Bone marrow (tissue), 2 donors: ENCODE measurements at places on chromosomes 13 and 19.

DNA sequence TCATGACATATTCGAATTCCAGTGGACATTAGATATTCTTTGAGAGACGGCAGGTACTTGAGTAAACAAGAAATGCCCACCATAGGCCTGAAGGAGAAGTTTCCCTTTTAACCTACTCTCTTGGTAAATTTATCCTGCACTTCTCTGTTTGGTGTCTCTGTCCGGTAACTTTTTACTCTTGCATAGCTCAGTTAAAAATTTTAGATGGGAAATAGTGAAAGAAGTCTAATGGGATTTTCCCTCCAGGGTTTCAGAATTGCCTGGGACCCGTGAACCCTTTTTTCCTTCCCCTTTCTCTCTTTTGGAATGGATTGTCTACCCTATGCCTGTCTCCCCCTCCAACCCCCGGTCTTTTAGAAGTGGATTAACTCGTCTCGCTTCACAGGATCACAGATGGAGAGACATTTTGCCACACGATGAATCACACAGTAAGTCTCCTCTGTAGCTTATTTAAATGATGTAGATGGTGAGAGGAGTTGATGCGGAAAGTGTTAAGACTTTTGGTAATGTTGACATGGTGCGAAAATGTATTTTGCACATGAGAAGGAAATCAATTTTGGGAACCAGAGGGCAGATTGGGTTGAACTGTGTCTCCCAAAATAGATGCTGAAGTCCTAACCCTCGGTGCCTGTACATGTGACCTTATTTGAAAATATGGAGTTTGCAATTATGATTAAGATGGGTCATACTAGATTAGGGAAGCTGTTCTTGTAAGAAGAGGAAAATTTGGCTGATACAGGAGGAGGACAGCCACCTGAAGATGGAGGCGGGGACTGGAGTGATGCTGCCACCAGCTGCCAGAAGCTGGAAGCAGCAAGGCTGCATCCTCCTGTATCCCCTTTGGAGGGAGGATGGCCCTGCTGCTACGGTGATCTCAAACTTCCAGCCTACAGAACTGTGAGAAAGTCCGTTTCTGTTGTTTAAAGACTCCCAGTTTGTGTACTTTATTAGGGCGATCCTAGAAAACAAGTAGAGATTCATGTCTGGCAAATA, 711 bp upstream of the MIPEP start:
- DNase-seq, result no peak

DNA sequence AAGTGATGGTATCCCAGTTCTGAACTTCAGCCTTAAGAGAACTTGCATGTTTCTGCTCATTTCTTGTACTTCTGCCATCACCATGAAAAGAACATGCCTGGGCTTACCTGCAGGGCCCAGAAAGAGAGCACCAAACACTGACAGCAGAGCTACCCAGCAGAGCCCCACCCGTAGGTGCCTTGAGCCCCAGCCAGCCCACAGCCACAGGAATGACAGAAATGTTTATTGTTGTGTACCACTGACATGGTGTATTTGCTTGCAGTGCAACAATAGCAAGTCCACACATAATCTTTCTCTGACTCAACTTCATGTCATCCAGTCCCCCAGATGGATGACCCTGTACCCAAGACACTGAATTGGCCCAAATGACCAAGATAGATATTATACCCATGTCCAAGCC, 195.2 kb downstream of the TSHZ3 start:
- no peak for DNase-seq

DNA sequence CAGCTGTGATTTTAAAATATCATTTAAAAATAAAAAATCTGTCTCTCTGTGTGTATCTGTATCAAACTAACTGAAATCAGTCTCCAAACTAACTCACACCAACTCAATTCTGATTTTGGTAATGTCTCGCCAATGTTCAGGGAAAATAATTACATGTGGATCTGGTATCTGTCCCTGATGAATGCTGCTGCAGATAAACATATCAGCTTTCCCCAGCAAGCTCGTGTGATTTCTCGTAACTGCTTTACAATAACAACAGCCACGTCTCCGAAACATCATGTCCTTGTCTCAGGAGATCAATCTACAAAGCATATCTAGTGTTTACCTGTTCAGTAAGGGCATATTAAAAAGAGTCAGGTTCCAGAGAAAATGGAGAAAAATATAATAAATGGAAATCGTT, 129.0 kb downstream of the IRS2 start:
- DNase-seq, result no peak

GRCh38 chr19:17540174-17540573, 15.3 kb upstream of the COLGALT1 start:
- DNase-seq, result no peak

DNA sequence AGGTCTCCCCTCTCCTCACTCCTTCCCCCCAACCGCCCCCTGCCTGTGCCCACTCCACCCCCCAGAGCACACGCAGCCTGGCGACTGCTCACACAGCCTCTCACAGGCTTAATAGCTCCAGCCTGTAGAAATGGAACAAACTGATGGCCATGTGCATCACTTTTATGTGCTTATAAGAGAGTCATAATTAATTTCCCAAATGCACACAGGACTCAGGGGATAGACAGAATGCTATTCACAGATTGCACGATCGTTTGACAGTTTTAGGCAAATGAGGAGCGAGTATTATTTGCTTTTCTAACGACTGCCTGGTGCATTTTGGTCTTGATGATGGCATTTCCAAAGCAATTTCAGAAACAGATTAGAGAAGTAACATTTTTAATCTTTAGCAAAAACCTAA, 97.7 kb upstream of the VSTM2B start:
- DNase-seq, result no peak

DNA sequence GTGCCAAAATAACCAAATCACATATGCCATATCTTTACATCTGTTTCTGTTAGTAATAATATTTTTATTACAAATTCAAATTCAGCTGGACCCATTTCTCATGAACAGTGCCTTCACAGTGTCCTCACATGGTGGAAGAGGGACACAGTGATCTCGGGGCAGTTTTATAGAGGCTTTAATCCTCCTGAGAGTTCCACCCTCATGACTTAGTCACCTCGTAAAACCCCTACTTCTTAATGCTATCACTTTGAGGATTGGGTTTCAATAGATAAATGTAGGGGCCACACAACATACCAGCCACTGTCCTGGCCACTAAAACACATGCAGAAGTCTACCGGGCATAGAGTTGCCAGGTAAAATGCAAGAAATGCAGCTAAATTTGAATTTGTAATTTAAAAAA, 201.5 kb downstream of the MYO16 start:
- no peak for DNase-seq

GRCh38 chr13:99473515-99473914, 27.8 kb upstream of the TM9SF2 start:
- no peak for DNase-seq

GRCh38 chr13:93480553-93481106, 254.0 kb downstream of the GPC6 start:
- no peak for DNase-seq

GRCh38 chr13:77696006-77696878, 1.2 kb upstream of the SLAIN1 start:
- no peak for DNase-seq

- DNase-seq, result no peak
These were observed 228.2 kb downstream of the NHLRC3 start for GRCh38 chr13:39266426-39266825.

DNA sequence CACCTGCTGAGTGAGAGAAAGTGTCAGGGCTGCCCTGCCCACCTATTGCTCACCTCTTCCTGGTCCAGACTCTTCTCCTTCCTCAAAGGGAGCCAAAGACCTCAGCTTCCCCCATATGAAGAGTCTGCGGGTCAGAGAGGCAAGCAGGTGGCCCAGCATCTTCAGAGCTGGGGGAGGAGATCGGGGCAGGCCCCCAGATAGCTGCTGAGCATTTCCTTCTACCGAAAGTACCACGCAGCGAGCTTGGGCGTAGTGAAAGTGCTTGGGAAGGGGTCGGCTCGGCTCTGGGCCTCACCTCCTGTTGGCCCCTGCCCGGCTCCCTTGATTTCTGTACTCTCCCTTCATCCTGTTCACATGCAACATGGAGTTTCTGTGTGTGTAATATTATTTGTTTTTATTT, 12.2 kb upstream of the ZNF536 start:
- DNase-seq, result no peak

- DNase-seq, result no peak
These were observed 375.3 kb downstream of the GPC5 start for GRCh38 chr13:91773591-91774227.

- DNase-seq, result no peak
These were observed 120.7 kb upstream of the SOX1 start for GRCh38 chr13:111946214-111946613.

GRCh38 chr19:31070146-31071065, 278.8 kb downstream of the TSHZ3 start:
- no peak for DNase-seq

- no peak for DNase-seq
These were observed 15.7 kb upstream of the F7 start for GRCh38 chr13:113089693-113090414.

DNA sequence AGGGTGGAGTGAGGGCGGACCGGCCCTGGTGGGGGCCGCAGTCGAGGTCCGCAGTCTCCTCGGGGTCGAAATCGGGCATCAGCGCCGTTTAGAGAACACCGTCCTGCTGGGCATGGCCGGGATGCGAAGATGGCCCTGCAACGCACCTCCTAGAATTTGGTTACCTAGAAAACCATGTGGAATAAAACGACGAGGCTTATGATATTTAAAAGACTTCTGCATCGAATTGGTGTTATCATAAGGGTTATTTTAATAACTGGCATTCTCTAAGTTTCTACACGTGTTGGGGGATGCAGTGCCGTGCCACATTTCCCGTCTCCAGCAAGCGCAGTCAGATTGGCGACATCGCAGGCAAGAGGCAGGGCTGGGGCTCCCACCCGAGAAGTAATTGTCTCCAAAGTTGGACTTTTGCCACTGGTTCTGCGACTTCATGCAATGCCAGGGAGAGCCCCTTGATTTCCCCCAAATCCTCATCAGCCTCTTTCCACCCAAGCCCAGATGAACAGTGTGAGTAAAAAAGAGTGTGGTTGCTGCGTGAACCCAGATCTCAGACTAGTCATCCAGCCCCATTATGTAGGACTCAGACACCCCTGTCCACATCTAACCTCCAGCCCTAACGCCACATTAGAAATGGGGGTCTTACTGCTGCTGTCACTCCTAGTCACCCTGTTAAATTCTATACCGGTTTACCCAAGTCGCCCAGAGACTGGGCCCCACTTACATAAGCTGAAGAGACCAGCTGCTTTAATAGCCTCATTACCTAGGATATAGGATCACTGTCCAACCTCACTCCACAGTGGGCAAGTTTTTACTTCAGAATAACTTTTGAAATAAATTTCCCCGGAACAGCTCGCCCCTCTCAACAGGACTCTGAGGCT, 571 bp upstream of the DHRS12 start:
- DNase-seq, result no peak
